ENCODE measurements at places on chromosomes 5 and 9. TPM values are rescaled to one million over a fixed set of nuclear protein-coding genes. Genes with fewer than 3 reads are reported as not detected.

Gene ARSI
- total RNA-seq: 14.9 TPM

Gene IL3
- not detected for total RNA-seq

Gene C5orf15
- total RNA-seq: 41.9 TPM

Gene CCL27
- not detected for total RNA-seq

Gene PDGFRB
- total RNA-seq: under 0.01 TPM

Gene WWC1
- total RNA-seq: 69.4 TPM

Gene C9
- total RNA-seq: not detected

Gene RBM27
- 19.8 TPM for total RNA-seq

Gene FAM81B
- not detected for total RNA-seq

Gene FOXD4L6
- total RNA-seq: not detected

Gene SPATA31A3
- not detected for total RNA-seq

Gene C7
- total RNA-seq: not detected

Gene GRXCR2
- total RNA-seq: not detected
